ENCODE measurements at places on chromosomes 7 and 10.

DNA sequence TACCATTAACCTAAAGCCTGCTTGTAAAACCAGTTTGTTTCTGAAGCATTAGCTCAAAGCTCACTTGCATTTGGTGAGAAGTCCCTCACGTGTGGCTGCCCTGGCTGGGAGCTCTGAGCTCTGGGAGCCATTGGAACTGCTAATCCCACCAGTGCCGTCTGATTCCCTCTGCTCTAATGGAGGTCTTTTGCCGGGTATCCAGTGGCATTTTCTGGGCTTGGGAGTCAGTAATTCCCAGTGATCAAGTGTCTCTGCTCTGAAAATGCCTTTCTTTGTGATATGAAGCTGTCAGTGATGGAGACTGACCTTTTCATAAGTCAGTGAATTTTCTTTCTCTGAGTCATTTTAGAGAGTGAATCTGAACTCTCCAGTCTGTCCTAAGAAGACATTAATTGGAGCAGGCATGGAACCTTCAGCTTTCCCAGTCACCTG is 36.9 kb upstream of the FAM20C start:
- no peak for DNase-seq

DNA sequence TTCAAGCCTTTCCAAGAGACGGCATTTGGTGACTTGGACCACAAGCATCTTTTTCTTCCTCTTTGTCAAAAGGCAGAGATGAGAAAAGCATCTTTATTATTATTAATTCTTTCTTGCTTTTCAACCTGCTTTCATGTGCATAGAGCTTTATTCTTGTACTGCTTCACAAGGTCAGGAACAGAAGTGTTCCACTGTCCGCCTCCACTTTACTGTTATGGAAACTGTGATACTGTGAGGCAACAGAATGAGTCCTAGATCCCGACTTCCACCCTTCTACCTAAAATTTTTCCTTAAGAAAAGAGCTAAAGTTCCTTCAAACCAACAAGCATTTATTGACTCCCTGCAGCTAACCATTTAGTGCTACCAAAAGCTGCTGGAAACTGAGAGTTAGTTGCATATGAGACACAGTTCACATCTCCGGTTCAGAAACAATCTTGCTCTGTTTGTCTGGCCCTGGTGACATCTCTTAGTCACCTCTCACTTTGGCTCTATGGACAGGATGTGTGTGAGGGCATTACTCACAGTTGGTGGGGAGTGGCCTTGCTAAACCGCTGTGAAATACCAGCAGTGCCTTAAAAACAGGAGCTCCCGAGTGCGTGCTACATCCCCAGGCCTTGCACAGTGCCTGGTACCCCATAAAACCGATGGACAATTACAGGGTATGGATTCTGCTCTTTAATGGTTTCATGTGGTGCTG is 77.1 kb upstream of the TRIL start:
- DNase-seq, result no peak

GRCh38 chr7:21883069-21883468 is 62.6 kb downstream of the CDCA7L start:
- no peak for DNase-seq

GRCh38 chr10:44116474-44116873 is 268.4 kb downstream of the CXCL12 start:
- DNase-seq, result no peak

DNA sequence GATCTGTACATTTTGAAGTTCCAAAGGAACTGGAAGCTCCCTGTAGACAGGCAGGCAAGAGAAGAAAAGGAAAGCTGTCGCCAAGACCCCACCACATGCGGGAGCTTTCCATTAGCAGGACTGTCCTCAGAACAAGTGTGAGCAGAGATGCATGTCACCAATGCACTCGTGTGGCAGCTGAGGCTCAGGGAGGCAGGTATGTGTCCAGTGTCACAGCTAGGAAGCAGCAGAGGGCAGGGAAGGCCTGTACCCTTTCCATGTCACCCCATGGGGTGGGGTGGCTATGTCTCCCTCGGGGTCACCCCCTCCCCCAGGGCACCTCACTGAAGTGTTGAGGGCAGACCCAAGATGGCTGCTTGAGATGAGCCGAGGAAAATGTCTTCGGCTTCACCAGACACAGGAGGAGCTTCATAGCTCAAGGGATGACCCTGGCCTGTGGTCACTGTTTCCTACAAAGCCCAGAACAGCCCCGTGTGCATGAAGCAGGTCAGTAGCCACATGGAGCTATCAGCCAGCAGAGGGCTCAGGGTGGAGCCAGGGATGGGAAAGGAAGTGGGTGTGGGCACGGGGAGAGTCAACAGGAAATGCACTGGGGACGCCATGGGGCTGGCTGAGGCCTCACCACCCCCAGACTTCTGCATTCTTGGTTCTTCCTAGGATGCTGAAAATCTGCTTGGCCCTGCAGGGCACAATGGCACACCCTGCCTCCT is 96.6 kb downstream of the FAM53B start:
- DNase-seq, result peak; percentile 48

- DNase-seq, result no peak
Measured at GRCh38 chr7:50822706-50823105, 40.0 kb upstream of the GRB10 start.

GRCh38 chr10:117255835-117256460 is 15.0 kb downstream of the SLC18A2 start:
- no peak for DNase-seq

GRCh38 chr7:5452937-5453540 is 29.4 kb upstream of the TNRC18 start:
- DNase-seq, result no peak

- no peak for DNase-seq
Measured at GRCh38 chr10:82628373-82628772, 753.4 kb downstream of the NRG3 start.

DNA sequence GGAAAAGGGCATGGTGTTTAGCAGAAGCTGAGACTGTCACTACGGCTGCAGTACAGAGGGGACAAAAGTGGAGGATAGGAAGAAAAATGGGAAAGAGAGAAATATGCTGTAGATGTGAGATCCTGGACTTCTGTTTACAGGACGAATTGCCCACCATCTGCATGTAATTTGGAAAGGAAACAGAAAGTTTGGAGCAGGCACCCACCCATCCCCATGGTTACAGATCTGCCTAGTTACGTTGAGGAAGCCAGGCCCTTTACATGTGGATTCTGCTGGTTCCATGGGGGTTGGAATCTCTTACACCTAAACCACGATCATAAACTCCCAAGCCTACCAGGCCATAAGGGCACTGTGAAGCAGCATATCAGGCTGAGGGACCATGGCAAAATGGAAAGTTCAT is 84.3 kb downstream of the WDFY4 start:
- DNase-seq, result no peak

DNA sequence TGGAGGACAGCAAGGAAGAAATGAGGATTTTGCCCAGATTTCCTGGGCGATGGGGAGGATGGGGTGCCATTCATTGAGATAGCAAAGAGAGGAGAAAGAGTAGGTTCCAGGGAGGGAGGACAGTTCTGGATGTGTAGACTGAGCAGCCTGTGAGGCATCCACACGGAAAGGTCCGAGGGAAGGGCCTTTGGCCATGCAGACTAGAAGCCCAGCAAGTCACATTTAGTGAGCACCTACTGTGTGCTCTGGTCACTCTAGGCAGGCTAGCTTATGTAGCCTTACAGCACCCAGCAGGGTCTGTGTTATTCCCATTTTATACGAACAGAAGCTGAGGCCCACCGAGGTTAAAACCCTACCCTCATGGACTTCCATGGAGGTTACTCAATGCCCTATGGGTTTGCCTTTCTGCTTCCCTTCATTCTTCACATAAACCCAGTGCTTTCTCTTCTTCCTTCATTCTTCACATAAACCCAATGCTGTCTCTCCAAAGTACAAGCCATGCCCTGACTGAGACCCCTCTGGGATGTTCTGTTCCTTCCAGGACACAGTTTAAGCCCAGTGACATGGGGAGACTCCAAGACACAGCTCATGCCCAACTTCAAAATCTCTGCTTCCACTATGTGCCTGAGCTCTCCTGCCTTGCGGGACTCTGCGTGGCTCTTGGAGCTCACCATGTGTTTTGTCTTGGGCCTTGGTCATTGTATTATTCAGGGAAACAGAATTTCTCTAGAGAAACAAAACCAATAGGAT is 13.7 kb downstream of the IL2RA start:
- DNase-seq, result no peak

GRCh38 chr10:51397695-51398094 is 301.7 kb downstream of the CSTF2T start:
- no peak for DNase-seq

- DNase-seq, result no peak
Measured at GRCh38 chr7:42012786-42013360, 224.1 kb downstream of the GLI3 start.

DNA sequence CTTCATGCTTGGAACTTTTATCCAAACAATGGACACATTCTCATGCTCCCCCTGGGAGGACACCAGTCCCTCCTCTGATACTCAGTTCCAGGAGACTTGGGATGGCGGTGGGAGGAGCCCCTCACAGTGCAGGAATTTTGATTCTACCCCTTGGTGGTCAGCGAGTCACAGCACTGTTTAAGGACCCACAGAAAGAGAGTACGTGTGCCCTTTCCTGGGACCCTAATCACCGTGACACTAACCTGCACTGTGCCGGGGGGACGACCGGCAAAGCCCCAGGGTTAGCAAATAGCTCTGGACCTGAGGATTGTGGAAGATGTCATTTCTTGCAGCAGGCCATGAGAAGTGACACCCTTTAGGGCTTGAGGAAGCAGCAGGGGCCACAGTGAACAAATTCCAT is 10.4 kb downstream of the AFAP1L2 start:
- DNase-seq, result no peak

GRCh38 chr10:33623669-33624068 is 289.2 kb upstream of the NRP1 start:
- DNase-seq, result no peak

DNA sequence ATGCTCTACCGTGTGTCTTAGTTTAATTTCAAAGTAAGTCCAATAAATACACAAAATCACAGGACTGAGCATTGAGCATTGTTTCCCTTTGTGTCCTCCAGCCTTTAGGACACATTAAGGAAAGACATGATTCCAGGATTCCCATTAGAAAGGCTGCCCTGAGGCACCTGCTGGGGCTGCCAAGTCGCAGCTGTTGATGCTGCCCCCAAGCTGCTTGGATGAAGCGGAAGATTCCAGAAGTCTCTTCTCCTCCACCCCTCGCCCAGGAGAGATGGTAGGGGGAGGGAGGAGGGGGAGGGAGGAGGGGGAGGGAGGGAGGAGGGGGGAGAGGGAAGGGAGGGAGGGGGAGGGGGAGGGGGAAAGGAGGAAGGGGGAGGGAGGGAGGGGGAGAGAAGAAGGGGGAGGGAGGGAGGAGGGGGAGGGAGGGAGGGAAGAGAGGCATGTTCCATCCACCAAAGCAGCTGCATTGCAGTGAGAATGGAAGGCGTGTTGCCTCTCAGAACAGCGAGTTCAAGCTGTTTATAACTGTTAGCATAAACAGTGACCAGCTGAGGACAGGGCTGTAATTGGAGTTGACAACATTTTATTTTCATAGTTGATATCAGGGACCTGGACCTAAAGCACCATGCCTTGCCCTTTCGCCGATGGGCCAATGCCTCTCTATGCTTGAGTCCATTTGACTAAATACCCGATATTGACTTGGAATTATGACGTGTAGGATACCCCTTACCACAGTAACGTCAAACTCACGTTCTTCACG is 67.3 kb downstream of the DIP2C start:
- no peak for DNase-seq

- DNase-seq, result no peak
Measured at GRCh38 chr10:14118953-14119352, 211.8 kb downstream of the FRMD4A start.

GRCh38 chr7:50660040-50660829 is 95.0 kb upstream of the DDC start:
- DNase-seq, result no peak

DNA sequence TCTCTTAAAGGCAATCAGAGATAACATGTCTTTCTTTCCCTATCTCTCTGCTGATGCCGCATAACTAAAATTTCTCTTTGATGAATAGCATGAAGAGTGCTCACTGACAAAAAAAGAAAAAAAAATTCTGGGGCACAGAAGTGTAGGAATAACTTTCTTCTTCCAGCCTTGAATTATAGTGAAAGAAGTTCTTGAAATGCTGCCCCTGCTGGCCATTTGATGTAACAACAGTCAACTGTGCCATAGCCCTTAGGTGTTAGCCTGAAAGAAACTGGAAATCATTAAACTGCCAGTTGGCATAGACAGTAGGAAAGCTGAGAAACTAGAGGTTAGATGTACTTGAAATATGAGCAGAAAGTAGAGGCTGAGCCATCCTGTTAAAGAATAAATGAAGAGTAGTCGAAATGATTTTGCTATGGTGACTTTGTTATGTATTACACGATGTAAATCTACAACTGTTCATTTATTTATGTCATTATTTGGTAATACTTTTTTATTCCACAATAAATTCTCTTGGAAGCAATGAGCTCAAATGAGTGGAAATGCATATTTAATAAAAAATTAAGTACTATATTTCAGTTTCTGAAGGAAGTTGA is 48.3 kb upstream of the FAM171A1 start:
- DNase-seq, result peak; percentile 30

DNA sequence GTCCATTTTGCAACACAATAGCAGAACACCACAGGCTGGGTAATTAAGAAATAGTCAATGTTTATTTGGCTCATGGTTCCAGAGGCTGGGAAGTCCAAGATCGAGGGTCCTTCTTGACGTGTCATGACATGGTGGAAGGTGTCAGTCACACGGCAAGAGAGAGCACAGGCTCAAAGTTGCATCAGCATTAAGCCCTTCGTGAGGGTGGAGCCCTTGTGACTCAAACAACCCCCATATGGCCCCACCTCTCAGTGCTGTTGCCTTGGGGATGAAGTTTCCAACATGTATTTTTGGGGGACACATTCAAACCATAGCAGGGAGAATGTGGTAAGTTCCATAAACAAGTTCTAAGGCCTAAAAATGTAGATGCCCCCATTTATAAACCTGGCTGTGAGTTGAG is 24.6 kb upstream of the GTPBP4 start:
- DNase-seq, result no peak

DNA sequence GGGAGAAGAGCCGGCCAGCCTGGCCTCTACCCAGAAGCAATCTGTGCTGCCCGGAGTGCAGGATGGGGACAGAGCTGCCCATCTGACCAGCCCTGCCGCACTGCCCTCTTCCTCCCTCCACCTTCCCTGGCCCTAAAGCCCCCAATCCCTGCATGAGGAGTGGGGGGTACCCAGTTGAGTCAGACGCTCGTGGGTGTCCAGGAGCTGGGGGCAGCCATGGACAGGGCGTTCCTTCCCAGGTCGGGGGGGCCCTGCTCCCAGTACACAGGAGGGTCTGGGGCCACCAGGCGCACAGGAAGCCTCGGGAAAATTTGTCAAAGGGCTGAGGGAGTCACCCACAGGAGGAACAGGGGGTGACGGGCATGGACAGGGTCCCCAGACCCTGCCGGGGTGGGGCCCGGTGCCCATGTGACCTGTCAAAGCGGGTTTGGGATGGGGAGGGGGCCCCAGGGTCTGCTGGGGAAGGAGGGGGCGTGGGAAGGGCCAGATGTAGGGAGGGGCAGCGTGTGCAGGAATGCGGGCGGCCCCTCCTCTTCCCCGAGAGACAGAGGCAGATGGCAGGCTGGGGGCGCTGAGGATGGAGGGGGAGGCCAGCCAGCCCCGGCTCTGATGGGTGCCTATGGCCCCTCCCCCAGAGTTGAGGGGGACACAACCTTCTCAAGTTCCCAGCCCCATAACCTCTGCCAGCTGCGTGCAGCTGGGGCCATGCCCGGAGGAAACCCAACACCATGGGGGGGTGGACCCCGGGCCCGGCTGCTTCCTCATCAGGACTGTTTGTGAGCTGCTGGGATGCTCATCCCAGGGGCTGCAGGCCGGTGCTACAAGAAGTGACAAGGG is 21.5 kb upstream of the GRIFIN start:
- no peak for DNase-seq

Data from stimulated activated CD4-positive, alpha-beta T cell treated with anti-CD3 and anti-CD28 coated beads, Interleukin-2, amount 100 ng/mL, for 48 hours (primary cell).